ENCODE measurements at places on chromosomes 7 and 10. TPM values are rescaled to one million over a fixed set of nuclear protein-coding genes. Genes with fewer than 3 reads are reported as not detected.

Gene PUS7
- total RNA-seq, result 17.1 TPM

Gene PRKG1
- 1.7 TPM for total RNA-seq

Gene SOSTDC1
- total RNA-seq, result not detected

Gene ADARB2
- not detected for total RNA-seq

Gene ANXA8
- 0.54 TPM for total RNA-seq

Gene PRLHR
- total RNA-seq, result not detected

Gene CYP3A7
- total RNA-seq, result not detected

Gene POR
- 90.1 TPM for total RNA-seq

Gene CCDC7
- total RNA-seq, result 1.8 TPM

Gene LRRC4
- total RNA-seq, result not detected

GRCh38 chr7:102111061-102112041 is 175.3 kb upstream of the SH2B2 start:
- no peak for DNase-seq

DNA sequence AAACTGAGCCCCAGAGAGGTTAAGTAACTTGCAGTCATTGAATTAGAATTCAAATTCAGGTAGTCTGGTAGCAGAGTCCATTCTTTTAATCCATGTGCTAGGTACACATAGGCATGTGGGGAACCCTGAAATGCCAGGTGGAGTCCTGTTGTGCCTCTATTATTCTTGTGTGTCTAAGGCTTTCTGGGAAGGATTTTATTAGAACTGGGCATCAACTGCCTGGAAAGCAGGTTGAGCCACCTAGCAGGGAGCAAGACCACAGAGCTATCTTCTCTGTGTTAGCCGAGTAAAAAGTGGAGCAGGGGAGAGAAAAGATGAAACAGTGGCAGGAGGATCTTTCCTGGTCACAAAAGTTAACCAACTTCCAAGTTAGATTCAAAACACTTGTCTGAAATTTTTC is 494.6 kb downstream of the LRMDA start:
- no peak for DNase-seq

DNA sequence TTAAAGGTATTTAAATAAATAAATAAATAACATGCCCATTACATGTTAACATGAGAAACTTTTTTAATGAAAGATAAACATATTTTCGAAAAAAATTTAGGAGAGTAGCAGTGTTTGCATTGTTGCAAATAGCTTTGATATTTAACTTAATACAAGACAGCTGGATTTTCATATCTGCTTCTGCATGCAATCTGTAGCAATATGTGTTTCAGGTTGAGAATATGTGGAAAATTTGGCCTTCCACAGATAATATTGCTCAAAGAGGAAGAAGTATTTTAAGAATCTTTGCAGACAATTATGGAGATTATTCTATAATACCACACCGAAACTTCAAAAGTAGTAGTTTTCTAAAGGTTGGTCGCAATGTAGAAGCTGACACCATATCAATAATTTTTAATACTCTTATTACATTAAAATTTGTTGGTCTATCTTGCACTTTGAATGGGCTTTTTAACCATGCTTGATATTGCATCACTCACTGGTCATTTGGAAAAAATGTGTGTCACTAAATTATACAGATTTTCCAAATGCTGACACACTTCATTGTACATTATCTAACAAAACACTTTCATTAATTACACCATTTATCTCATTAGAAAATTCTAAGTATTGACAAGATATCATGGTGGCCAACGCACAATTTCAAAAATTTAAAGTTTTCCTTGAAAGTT is 229.8 kb upstream of the HDAC9 start:
- DNase-seq, result no peak

- no peak for DNase-seq
These were observed 214.2 kb downstream of the PLXNA4 start for GRCh38 chr7:132362059-132362458.

DNA sequence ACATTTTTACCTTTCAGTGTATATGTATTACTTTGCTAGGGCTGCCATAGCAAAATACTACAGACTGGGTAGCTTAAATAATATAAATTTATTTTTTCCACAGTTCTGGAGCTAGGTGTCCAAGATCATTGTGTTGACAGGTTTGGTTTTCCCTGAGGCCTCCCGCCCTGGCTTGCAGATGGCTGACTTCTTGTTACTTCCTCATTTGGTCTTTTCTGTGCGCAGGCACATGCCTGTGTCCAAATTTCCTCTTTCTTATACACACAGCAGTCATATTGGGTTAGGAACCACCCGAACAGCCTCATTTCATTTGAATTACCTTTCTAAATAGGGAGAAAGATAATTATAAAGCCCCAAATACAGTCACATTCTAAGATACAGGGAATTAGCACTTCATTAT is 521.6 kb upstream of the SORCS1 start:
- DNase-seq, result no peak

GRCh38 chr7:37495574-37496184 is 47.0 kb upstream of the ELMO1 start:
- peak; percentile 43 for DNase-seq

DNA sequence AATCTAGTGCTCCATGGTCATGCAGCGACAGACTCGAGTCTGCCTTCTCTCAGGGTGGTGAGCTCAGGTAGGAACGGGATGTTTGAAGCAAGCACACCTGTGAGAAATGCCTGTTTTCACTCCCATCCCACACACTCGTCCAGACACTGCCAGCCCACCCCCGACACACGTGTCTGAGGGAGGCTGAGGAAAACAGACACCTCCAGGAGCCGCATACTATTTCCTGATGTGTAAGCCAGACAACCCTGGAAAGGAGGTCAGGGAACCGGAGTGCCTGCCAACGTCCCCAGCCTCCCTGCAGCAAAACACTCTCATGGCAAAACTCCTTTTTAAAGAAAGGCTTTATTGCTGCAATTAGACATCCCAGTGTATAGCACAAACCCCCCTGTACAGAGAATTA is 80.2 kb downstream of the ALOX5 start:
- no peak for DNase-seq

DNA sequence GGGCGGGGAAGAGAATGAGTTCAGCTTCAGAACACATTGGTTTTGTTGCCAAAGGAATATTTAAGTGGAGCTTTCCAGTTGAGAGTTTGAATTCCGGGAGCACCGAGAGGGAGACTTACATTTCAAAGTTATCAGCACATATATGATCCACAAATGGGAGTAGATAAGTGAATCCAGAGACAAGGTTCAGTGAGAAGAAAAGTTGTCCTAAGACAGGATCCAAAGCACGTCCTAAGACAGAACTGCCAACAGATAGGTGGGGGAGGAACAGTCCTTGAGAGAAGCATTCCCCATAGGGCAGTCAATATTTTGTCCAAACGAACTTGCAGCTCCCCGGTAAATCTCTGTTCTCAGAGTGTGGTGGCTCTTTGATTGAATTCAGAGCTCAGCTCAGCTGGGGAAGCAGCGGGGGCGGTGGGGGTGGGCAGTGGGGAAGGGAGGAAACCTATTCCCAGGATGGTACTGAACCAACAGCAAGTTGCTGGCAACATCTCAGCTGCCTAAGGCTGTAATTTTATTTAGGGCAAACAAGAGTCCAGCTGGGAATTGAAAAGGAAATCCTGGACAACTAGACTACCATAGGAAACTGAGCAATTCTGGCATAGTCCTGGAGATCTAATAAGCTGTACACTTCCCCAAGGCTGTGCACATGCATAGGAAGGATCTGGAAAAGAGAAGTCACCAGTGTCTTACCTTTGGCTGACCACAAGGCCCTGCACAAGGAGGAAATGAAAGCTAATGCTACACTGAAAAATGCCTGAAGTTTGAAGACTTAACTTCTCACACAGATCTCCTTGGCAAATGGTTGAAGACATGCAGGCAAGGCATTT is 94.2 kb upstream of the CXCL12 start:
- peak; percentile 17 for DNase-seq

- no peak for DNase-seq
These were observed 23.4 kb upstream of the AKR1C3 start for GRCh38 chr10:5070648-5071410.

GRCh38 chr7:98420966-98421612 is 20.2 kb upstream of the BAIAP2L1 start:
- DNase-seq, result peak; percentile 59

DNA sequence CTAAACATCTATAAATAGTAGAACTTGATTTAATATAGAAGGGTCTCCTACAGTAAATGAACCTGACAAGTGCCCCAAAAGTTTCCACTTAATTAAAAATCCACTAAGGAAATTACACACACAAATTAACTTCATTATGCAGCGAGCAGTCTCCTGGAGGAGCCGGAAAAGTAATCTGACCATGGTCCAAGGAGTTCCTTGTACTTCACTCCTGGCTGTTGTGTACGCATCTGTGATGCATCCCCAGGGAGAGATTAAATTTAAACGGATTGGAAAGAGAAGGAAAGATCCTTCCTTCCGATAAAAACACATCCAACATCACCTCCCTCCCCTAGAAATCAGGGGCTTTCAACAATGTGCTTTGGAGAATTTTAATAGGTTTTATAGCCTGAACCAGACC is 85.5 kb downstream of the PARD3 start:
- DNase-seq, result no peak

DNA sequence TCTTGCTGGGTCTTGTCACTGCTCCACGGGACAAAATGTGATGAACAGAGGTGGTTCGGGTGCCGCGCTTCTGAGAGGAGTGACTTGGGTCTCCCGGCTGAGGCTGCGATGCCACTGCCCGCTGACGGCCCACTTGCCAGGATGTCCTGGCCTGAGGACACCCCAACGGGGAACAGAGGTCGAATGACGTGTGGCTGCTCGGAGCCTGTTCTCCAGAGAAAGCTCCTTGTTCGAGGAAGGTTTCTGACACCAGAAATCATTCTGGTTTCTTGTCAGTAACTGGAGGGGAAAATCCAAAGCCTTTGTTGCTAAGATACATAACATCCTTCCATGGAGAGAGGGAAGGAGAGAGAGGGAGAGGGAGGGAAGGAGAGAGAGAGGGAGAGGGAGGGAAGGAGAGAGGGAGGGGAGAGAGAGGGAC is 236.4 kb downstream of the WDR37 start:
- DNase-seq, result peak; percentile 5

- peak; percentile 32 for DNase-seq
These were observed 52.9 kb downstream of the NRAP start for GRCh38 chr10:113610631-113611601.

DNA sequence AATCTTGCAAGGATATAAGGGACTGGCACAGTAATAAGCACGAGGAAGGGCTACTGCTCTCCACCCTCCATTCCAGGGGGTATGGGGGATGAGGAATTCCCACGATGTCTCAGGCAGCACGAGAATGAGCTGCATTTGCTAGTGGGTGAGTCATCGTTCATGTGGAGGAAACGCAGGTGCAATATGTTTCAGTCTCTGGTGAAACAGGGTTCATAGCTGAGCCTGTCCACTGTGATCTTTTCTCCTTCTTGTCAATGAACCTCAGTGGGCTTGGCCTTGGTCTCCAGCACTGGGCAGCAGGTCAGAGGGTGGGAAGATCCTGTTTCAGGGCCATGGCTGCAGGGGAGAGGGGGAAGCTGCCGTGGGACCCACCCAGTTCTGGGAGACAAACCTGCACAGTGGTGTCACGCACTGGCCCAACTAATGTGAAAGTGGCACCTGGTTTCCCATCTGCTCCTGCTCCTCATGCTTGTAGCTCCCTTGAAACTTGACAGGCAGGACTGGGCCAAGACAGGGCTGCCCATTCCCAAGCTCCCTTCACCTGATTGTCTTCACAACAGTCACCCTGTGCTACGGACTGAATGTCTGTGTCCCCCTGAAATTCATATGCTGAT is 181.9 kb downstream of the USP6NL start:
- DNase-seq, result no peak

- DNase-seq, result no peak
These were observed 148.6 kb downstream of the DNAJB6 start for GRCh38 chr7:157485361-157485831.

DNA sequence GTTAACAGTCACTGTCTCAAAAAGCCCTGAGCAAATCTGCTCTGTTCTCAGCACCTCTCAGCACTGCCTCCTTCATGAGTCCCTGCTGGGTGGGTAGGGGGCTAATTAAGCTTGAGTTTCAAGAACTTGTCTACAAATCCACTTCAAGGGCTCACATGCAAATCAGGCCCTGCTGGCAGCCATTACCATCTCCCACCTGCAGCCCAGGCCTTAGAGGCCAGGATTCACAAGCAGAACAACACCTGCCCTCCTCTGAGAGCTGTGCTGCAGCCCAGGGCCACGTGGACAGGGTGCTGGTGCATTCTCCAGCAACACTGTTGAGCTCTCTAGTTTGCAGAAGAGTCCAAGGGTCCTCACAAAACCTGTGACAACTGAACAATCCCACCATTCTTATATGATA is 119.2 kb downstream of the DPP6 start:
- DNase-seq, result no peak
